ENCODE measurements at places on chromosomes 6 and 20.

DNA sequence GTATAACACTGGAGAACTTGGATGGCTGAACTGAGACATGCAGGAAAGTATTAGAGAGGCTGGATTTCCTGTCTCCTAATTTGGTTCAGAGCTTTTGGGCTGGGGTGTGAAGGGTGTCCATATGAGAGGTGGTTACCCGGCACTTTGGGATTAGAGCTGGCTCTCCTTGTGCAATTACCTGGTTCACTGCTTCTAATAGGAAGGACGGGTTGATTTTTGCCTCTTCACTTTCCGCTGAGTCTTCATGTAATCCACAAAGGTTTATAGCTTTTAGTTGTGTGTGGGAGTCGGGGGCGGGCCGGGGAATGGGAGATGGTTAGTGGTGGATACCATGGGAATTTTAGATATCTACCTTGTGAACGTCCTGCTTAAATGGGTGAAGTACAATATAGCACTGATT is 151.5 kb downstream of the BTBD3 start:
- DNase-seq = no peak

DNA sequence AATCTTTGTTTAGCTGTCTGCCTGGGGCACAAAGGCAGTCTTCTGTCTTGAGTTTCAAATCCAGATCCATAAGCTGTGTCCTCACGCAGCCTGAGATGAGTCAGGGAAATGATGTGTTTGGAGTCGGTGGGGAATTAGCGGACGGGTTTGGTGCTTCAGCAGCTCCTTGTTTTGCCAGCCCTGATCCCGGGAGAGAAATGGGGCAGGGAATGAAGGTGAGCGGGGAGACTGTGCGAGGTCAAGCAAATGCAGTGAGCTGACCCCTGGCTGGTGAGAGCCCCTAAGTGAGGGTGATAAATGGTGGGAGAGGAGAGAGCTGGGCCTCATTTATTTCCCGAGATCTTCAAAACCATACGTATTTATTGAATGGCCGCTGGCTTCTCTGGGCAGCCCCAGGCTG is 21.6 kb downstream of the DUSP22 start:
- DNase-seq = no peak

- DNase-seq = no peak
Measured at GRCh38 chr20:46549188-46549972, 1.1 kb downstream of the OCSTAMP start.

GRCh38 chr6:16776394-16777017 is 15.2 kb upstream of the ATXN1 start:
- no peak for DNase-seq

DNA sequence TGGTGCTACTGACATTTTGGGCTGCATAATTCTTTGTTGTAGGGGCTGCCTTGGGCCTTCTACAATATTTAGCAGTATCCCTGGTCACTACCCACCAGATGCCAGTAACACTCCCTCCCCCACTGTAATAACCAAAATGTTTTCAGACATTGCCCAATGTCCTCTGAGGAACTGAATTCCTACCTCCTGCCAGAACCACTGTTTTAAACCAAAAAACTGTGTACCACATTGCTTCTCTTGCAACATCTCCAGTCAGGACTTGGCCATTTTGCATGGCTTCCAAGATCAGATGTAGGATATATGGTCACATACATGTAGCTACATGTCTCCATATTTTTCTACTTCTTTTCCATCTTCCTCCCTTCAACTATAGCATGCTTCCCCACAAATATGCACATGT is 97.4 kb upstream of the IFNGR1 start:
- no peak for DNase-seq

DNA sequence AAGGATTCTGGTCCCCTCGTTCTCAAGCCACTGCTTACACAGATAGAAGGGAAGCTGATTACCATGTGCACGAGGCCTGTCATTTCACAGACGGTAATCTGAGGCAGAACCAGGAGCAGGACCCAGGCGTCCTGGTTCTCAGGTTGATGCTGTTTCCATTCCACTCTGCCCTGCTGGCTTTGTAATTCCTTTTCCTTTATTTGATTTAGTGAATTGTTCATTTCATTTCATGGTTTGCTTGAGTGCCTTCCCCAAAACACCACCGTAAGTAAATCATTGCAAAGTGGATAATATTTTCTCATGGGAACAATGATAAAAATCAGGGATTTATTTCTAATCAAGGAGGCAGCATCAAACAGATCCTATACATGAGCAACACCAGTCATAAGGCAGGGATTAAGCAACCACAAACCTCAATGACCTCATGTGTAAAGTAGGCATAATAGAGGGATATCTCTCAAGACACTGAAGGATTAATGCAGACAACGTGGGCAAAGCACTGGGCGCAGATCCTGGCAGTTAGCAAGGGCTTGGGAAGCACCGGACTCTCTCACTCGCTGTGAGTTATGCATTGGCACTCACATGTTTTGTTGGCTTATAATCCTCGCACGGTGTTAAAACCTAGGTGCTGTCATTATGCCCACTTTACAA is 229.5 kb upstream of the FOXQ1 start:
- no peak for DNase-seq

DNA sequence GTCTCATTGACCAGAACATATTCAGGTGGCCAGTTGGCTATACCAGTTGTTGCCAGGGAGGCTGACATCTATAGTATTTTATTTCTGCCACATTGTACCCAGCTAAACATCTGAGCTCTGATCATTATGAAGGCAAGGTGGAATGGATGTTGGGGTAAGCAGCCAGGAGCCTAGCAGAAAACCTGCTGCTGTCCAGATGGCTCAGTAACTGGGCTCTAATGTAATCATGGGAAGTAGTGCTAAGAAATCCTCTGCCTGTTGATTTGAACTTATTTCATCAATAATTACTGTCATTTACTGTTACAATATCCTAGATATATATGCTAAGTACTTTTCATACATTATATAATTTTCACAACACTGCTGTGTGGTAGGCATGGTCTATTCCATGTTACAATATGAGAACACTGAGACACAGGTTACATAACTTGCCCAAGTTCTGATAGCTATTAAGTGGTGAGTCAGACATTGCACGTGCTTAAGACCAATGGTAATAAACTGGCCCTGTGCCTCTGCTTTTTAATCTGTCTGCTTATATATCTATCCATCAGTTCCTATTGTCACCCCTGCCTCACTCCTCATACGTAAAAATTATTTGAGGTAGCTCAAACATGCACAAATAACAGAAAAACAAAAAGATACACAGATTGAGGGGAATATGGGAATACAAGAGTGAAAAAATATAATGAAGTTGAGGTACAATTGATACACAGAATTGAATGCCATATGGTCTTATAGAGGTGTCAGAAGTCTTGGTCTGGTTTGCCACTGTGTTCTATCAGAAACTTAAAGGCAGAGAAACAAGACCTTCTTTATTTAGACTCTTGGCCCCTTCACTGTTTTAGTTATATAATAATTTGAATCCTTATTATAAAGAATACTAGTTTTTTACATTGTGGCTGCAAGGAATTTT is 25.2 kb downstream of the TBPL1 start:
- no peak for DNase-seq
